ENCODE measurements at places on chromosomes 11 and 22.

- DNase-seq: no peak
Measured at GRCh38 chr11:40215556-40215955, 1243.9 kb downstream of the LRRC4C start.

- no peak for DNase-seq
Measured at GRCh38 chr11:13717331-13717730, 48.9 kb downstream of the FAR1 start.

DNA sequence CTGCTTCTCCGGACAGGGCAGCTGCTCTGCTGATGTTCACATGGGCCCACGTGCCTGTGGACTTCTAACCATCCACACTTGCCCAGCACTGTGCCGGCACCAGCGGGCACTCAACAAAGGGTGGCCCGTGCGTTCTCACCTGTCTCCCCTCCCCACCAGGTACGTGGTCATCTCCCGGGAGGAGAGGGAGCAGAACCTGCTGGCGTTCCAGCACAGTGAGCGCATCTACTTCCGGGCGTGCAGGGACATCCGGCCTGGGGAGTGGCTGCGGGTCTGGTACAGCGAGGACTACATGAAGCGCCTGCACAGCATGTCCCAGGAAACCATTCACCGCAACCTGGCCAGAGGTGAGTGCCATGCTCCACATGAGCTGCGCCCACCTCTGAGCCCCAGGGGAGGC lies 66.7 kb downstream of the SYT13 start:
- DNase-seq: no peak

DNA sequence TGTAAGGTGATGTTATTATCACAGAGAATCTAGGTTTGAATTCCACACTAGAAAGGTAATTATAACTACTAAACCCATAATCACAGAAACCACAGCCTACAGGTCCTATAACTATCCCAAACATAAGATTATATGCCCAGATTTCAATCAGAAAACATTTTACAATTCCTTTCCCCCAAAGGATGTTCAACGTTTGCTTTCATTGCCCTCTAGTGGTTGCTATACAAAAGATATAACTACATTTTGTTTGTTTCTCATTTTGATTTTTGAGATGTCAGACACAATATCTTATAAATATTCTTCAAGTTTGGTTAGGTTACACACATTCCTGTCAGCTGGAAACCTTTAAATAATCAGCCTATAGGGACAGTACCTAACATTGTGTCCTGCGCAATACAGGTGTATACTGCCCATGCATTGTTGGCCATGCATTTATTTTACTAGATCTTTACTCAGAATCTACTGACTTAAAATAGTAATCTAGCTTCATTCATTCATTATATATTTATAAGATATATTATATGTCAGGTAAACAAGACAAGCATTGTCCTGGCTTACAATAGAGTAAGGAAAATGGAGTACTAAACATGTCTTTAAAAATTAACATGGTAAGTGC lies 530.5 kb upstream of the CCDC90B start:
- DNase-seq: no peak

DNA sequence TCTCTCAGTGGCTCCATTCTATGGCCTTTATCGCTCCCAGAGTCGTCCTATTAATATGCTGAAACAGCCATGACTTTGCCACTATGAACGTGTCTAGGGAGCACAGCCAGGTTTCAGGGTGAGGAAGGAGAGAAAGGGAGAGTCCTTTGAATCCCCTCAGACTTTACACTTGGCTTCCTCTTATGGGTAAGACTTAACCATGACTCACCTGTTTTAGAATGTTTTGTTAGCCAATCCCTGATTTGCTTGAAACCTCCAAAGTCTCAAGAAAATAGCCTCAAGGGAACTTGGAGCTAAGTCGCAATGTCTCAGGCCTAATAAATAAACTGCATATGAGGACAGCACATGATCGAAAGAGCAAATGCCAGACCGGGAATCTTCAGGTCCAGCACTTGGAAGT lies 131.2 kb upstream of the RCN1 start:
- no peak for DNase-seq

- no peak for DNase-seq
Measured at GRCh38 chr22:33272871-33273270, 214.7 kb upstream of the SYN3 start.
